Panc1 (cell line): ENCODE measurements at places on chromosomes 16 and 17. TPM values are rescaled to one million over a fixed set of nuclear protein-coding genes. Genes with fewer than 3 reads are reported as not detected.
A peak's percentile ranks its signal among the peaks of the same experiment; 100 is the strongest.

- DNase-seq: no peak
These were observed 165.9 kb upstream of the CHMP6 start for GRCh38 chr17:80825471-80826345.

GRCh38 chr17:81090361-81091136, 55.6 kb downstream of the BAIAP2 start:
- DNase-seq: no peak

DNA sequence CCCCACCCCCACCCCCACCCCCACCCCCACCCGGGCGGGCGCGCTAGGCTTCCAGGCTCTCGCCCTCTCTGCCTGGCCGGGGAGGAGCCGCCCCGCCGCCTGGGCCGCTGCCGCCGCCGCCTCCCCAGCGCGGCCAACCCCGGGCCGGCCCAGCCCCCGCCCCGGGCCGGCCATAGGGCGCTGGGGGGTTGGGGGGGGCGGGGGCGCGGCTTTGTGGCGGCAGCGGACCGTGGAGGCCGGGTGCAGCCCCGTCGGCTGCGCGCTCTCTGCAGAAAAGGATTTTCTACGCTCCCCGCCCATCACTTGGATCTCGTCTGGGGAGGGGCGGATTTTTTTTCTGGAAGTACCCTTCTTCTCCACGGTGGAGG, 230.9 kb downstream of the MRTFB start:
- DNase-seq: no peak

DNA sequence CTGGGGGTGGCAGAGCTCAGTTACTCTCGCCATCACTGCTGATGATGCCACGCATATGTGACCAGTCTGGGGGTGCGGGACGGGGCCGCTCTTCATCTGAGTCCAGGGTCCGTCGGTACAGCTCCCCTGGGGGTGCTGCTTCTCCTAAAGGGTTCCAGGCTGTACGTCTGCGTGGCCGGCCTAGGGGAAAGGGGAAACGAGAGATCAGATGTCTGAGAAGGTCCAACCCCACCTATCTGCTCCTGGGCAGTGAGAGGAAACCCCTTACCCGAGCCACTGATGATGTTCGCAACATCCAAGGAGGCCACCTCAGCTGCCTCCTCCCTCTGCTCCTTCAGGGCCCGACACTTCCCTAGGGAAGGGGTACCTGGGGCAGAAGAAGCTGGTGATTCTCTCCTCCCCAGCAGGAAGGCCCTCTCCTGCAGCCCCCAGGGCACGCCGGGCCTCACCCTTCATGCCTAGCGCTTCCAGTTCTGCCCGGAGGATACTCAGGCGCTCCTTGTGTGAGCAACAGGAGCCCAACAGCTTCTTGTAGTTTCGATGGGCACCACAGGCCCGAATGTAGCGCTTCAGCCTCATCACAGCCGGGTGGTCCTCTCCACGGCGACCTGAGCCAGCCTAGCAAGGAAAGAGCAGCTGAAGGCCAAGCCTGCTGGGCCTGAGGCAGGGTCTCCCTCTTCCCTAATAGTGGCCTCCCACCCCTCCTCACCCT, 2.1 kb downstream of the HIRIP3 start:
- DNase-seq: no peak

GRCh38 chr17:36153895-36154610, 22.4 kb downstream of the TBC1D3B start:
- no peak for DNase-seq

- DNase-seq: no peak
These were observed 43.9 kb downstream of the TRARG1 start for GRCh38 chr17:1323336-1323735.

GRCh38 chr17:69287168-69287567, 39.8 kb downstream of the ABCA5 start:
- no peak for DNase-seq

- DNase-seq: no peak
These were observed 14.2 kb downstream of the COX6A2 start for GRCh38 chr16:31413943-31414342.

- no peak for DNase-seq
These were observed 72.8 kb downstream of the RPH3AL start for GRCh38 chr17:279776-280175.

DNA sequence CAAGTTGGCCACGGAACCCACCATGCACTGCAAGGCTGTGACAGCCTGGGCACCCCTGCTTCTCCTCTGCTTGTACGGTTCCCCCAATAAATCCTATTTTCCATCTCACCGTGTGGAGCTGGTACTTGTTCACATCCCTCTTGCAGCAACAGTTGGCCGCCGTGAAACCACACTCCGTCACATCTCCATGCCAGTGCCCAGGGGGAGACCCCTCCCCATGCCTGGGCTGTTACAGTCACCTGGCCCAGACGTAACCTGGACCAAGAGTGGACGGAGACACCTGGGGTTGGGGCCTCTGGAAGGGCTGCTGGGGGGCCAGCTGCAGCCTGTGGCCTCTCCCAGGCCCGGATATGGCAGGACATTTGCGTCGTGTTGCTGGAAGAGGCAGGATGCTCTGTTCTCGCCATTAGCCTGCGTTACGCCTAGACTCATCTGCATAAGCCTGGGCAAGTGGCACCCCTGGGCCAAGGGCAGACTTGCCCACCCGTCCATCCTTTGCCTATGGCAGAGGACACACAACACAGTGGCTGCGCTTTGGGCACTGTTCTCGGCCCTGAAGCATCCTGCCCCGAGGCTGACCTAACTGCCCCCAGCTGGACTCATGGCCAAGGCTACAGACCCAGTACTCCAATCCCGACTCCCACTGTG, 14.2 kb upstream of the KREMEN2 start:
- no peak for DNase-seq

- no peak for DNase-seq
These were observed 165.3 kb upstream of the DYNLRB2 start for GRCh38 chr16:80375513-80375912.

GRCh38 chr16:10338426-10338825, 47.4 kb upstream of the ATF7IP2 start:
- no peak for DNase-seq

- DNase-seq: no peak
These were observed 173.5 kb upstream of the KIF2B start for GRCh38 chr17:53649201-53649600.

DNA sequence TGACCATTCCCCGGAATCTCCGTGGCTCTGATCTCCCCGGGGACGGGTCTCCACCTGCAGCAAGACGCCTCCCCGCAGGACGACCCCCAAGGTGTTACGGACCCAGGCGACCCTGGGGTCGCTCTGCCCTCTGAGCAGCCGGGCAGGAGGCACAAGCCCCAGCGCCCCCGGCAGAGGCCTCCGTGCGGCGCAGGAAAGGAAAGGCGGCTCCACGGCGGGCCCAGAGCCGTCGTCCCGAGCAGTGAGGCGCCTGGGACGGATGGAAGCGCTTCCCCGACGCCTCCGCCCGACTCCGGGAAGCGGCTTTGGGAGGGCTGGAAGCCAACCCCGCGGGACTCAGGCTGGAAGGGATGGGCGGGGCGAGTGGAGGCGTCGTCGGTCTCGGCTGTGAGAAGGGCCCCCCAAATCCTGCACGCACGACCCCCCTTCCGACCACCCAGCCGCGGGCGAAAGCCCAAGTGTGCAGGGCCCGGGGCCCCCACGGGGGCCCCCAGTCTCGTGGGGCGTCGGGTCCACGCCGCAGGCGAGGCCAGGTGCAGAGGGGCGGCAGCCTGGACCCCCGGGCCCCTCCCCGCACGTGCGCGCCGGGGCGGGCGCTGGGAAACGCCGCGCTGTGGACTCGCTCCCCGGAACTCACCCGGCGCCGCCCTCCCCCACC, 32.7 kb upstream of the RPH3AL start:
- no peak for DNase-seq

- no peak for DNase-seq
These were observed 32.4 kb downstream of the ANKFN1 start for GRCh38 chr17:56185491-56186221.

- DNase-seq: no peak
These were observed 126.0 kb upstream of the ERCC4 start for GRCh38 chr16:13793841-13794409.

- no peak for DNase-seq
These were observed 138.0 kb upstream of the HS3ST2 start for GRCh38 chr16:22675745-22676540.

GRCh38 chr16:555528-556473, 4.4 kb upstream of the PRR35 start:
- DNase-seq: no peak

DNA sequence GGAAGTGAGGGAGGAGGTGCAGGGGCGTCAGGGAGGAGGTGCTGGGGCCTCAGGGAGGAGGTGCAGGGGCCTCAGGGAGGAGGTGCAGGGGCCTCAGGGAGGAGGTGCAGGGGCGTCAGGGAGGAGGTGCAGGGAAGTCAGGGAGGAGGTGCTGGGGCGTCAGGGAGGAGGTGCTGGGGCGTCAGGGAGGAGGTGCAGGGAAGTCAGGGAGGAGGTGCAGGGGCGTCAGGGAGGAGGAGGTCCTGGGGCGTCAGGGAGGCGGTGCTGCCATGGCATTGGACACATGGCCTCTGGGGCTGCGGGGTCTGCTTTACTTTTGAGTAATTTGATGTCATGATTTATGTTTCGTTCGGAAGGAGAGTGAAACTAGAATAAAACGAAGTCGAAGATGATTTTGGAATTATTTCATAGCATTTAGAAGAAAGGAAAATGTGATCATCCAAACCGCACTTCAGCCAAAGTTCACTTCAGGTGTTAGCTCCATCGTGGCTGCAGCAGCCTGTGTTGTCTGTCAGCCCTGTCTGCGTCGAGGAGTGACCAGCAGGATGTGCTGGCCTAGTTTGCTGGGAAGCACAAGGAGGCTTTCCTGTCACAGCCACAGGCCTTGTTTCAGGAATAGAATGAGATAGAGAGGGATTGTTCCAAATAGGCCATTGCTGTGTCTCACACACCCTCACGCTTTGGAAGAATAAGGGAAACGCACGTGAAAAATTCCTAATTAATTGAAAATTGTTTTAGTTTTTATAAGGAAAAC, 42.8 kb downstream of the RAB11FIP3 start:
- no peak for DNase-seq

DNA sequence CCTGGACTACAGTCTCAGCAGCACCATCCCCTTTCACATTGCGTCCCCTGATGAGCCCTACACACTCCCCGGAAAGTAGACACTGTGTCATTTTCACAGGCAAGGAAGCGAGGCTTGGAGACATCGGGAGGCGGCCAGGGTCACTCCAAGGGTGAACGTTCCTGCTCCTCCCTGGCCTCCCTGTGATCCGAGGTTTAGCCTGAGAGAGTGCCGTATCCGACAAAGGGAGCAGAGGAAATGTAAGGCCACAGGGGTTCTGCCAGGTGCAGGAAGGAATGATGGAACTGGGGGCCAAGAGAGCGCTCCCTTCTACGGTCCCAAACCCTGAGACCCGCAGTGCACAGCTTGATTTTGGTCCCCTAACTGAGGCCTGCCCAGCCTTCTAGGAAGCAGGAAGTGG, 8.0 kb upstream of the PIK3R6 start:
- DNase-seq: no peak

GRCh38 chr16:85838381-85838780, 38.9 kb downstream of the COX4I1 start:
- no peak for DNase-seq

DNA sequence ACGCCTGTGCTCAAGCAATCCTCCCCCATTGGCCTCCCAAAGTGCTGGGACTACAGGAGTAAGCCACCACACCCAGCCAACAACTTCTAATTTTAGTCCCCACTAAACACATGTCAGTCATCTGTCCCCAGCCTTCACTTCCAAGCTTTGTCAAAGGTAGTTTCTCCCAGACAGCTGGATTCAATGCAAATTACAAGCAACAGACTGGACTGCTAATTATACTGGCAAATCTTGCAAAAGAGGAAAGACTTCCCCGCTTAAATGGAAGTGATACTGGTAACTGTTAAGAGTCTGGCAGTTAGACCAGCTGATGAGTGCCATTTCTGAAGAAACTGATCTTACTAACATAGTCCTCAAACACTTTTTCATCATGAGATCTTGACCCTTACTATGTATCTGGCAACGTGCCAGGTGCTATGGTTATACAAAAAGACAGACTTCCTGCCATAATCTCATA, 8.2 kb upstream of the GGA2 start:
- no peak for DNase-seq

DNA sequence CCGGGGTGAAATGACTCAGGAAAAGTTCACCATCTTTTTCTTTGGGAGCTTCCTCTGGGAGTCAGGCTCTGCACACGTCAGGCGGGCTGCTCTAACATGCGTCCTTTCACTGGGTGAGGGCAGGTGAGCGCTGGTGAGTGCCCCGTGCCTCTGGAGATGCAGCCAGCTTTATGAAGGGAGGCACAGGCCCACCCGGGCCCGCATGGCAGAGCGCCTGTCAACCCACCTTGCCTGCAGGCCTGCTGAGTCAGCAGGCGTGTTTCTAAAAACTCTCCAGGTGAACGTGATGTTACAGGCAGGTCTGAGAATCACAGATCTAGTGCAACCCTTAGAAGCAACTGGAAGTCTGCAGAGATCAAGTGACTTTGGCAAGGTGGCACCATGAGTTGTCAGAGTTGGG, 18.4 kb downstream of the MAP1LC3B start:
- no peak for DNase-seq

DNA sequence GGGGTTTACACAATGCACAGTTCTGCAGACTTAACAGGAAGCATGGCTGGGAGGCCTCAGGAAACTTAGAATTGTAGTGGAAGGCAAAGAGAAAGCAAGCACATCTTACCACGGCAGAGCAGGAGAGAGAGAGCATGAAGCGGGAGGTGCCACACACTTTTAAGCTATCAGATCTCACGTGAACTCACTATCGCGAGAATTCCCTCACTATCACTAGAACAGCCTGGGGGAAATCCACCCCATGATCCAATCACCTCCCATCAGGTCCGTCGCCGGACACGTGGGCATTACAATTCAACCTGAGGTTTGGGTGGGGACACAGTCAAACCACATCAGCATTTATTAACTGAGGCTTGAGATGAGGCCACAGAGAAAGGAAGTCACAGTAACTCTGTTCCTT, 326.7 kb downstream of the C16orf95 start:
- DNase-seq: no peak

GRCh38 chr17:69997332-69997731, 77.7 kb upstream of the KCNJ16 start:
- DNase-seq: no peak

- peak; percentile 52 for DNase-seq
These were observed 42.7 kb upstream of the SMPD3 start for GRCh38 chr16:68490829-68491575.

GRCh38 chr16:27225536-27226360, 22.4 kb downstream of the KDM8 start:
- DNase-seq: no peak

DNA sequence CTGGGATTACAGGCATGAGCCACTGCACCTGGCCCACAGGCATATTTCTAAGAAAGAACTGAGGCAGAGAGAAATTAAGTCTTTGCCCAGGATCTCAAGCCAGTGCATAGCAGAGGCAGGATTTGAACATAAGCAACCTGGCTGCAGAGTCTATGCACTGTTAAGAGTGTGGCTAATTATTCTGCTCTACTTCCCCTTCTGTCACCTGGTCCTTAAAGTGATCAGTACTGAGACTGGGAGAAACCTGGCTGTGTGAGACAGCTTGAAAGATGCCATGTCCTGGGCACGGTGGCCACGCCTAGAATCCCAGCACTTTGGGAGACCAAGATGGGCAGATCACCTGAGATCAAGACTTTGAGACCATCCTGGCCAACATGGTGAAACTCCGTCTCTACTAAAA, 58.1 kb downstream of the IQCK start:
- no peak for DNase-seq

GRCh38 chr16:24748242-24748641, 18.8 kb downstream of the TNRC6A start:
- DNase-seq: peak; percentile 81

Gene CX3CL1
- 21.8 TPM for total RNA-seq

Gene TMEM114
- total RNA-seq: not detected

Gene FBXO31
- total RNA-seq: 22.4 TPM

Gene CD300LB
- total RNA-seq: not detected

Gene SLC12A4
- total RNA-seq: 31.8 TPM

Gene CCNF
- 35.8 TPM for total RNA-seq

Gene KLHL10
- not detected for total RNA-seq

Gene CCL4L2
- total RNA-seq: not detected

Gene FKBP10
- total RNA-seq: 190 TPM

Gene ADAMTS18
- not detected for total RNA-seq
